ENCODE measurements at places on chromosomes 6 and 20.

DNA sequence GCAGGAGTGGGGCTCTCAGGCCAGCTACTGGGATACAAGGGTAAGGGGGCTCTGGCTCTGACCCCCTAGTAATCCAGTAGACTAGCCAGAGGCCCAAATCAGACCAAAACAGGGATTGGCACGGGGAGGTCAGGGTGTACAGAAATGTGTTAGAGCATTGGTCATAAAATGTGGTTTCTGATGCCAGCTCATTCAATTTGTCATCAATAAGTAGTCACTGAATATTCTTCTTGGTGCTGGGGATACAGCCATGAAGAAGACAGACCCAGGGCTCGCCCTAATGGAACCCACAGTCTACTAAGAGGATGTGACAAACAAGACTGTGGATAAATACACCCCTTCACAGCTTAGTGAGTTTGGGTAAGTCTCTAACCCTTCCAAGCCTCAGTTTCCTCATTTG is 11.1 kb downstream of the MAP1LC3A start:
- DNase-seq: no peak

GRCh38 chr20:9417665-9418064 is 96.7 kb upstream of the LAMP5 start:
- no peak for DNase-seq

GRCh38 chr20:2162823-2163166 is 61.2 kb downstream of the STK35 start:
- no peak for DNase-seq

GRCh38 chr6:150142097-150142669 is 661 bp upstream of the PPP1R14C start:
- no peak for DNase-seq

- DNase-seq: no peak
Measured at GRCh38 chr6:129776542-129777330, 66.8 kb upstream of the ARHGAP18 start.

DNA sequence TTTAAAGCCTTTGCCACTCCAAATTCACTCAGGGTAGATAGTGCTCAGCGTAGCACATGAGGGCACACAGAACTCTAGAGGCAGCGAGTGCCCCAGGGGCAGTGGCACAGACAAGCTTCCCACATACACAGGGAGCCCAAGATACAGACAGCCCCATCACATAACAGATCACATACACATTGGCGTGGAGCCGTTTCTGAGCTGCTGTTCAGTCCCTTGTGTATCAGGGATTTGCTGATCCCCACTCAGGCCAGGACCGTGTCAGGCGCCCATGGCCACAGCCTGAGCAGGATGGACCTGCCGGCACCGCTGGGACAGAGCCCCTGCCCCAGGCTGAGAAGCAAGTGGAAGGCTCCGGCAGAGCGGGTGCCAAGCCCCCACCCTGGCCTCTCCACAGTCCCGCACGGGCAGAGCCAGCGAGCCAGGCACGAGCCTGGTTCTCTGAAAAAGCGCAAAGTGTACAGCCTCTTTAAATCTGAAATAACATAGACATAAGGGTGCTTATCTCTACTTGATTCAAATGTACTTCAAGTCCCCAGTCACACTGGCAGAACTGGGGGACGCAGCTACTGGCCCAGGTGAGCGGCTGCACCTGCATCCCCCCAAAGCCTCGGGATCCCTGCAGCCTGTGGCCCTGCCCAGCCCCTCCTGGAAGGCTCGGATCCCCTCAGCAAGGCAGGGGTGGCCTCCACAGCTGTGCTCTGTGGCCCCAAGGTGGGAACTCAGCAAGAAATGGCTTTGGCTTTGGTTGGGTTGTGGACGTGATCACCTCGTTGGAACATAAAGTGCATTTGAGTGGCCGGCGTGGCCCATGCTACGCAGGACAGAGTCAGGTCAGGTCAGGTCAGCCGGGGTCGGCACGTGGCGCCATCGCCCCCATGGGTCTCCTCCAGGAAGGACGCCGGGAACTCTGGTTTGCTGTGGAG is 231.3 kb downstream of the ERMARD start:
- no peak for DNase-seq

DNA sequence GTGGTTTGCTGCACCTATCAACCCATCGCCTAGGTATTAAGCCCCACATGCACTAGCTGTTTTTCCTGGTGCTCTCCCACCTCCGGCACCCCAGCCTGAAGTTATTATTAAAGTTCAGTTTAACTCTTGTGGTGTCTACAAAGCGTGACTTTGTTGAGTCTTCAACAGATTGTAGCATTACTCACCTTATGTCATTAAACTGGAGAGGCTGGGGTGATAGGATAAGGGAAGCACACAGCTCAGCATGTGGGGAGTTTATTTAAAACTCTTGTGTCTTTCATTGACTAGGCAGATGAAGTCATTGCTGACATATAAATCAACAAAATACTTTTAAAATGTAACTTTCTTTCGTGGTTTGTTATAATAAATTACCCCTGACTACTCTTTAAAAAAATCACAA is 84.7 kb upstream of the GCM1 start:
- DNase-seq: no peak

GRCh38 chr6:132736239-132736638 is 21.5 kb downstream of the VNN2 start:
- DNase-seq: no peak

GRCh38 chr6:16824845-16825685 is 63.8 kb upstream of the ATXN1 start:
- no peak for DNase-seq

GRCh38 chr6:111482959-111483735 is at the start of gene REV3L:
REV3L (minus strand) TSS chr6:111483218; CDS start chr6:111482888, 330 bp downstream.
- DNase-seq: peak; percentile 61

DNA sequence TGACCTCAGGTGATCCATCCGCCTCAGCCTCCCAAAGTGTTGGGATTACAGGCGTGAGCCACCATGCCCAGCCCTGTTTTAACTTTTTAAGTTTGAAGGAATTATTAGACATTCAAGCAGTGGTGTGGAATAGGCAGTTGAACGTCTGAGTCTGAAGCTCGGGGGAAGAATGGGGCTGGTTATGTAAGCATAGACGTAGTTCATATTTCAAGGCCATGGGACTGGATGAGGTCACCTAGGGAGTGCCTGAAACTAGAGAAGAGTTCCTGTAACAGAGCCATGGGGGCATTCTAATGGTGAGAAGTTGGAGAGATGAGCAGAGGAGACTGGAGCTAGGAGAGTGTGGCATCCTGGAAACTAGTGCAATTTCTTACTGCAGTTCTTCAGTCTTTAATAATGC is 6.4 kb downstream of the CDKAL1 start:
- DNase-seq: no peak

DNA sequence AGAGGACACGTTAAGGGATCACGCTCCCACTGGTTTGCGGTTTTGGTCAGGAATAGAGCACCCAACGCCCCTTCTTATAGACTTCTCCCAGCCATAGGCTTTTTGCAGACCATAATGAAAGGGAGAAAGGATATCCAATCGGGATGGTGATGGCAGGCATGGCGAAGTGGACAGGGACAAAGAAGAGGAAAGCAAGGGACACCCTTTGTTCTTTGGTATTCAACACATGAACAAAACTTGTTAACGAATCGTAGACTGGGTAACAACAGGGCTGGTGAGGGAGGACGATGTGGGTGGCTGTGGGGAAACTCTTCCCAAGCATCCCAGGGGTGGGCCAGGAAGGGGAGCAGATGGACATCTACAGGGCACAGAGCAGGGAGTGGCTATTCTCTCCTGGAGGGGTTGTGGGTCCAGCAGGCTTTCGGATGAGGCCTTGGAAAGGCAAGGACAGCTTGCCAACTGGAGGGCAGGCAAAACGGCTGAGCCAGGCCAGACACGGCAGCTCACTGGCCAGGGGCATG is 1.4 kb upstream of the HSP90AB1 start:
- DNase-seq: no peak

- DNase-seq: peak; percentile 1
Measured at GRCh38 chr6:40999569-40999968, 39.5 kb downstream of the UNC5CL start.

All from GM12878 (cell line).